ENCODE measurements at places on chromosomes 1 and 21.

GRCh38 chr1:187911820-187912219 is 1083.1 kb downstream of the PLA2G4A start:
- no peak for DNase-seq

DNA sequence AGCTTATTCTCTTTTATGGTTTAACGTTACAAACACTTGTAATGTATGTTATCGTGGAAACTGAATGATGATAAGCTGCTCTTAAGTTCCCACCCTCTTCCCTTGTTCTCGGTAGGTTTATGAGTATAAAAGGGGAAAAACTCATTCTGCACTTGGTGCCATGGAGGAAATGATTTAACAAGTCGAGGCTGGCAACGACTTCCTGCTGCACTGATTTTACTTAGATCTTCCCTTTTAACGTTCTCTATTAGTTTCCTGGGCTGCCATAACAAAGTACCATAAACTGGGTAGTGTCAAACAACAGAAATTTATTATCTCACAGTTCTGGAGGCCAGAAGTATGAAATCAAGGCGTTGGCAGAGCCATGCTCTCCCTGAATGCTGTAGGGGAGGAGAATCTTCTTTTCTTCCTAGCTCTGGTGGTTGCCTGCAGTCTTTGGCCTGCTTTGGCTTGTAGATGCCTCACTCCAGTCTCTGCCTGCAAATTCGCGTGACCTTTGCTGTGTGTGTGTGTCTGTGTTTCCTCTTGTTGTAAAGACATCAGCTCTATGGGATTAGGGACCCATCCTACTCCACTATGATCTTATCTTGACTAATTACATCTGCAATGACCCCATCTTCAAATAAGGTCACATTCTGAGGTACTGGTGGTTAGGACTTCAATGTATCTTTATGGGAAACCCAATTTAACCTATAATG is 26.3 kb downstream of the HUNK start:
- no peak for DNase-seq

GRCh38 chr21:34023691-34024373 is 49.5 kb upstream of the MRPS6 start:
- no peak for DNase-seq

DNA sequence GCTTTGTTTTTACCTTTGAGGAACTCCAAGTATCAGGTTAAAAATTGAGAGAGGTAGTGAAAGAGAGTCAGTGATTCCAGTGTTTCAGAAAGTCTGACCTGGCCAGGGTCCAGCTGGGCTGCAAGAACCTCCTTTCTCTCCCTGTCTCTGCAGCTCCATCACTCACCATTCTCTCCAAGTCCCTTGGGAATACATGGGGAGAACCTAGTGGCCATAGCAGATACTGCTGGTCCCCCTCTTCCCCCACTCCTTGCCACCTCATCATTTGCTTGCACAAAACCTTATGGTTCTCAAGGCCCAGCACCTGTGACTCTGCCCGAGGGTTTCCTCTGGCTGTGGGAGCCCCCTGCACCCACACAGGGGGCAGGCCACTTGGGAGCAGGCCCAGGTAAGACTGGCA is 279.5 kb downstream of the KIF26B start:
- no peak for DNase-seq

- peak; percentile 35 for DNase-seq
Observed at GRCh38 chr1:25700626-25701025, 84.0 kb downstream of the MAN1C1 start.

GRCh38 chr21:44926331-44927101 is 5.8 kb upstream of the ITGB2 start:
- DNase-seq = peak; percentile 39

DNA sequence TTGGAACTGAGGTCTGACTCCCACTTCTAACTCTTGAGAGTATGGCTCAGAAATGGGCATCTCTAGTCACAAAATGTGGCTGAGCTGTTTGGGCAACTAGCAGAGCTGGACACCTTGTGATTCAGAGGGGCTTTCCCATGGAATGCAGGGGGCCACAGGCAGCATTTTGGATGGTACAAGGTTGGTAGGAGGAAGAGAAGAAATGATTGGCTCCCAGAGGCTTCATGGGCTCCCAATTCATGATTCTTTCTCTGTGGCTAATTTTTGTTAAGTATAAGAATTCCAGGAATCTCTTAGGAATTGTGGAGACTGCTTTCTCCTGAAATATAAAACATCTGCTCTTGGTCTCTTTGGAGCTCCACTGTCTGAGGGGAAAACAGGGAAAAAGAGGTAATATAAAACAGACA is 49.7 kb downstream of the PBX1 start:
- peak; percentile 39 for DNase-seq

DNA sequence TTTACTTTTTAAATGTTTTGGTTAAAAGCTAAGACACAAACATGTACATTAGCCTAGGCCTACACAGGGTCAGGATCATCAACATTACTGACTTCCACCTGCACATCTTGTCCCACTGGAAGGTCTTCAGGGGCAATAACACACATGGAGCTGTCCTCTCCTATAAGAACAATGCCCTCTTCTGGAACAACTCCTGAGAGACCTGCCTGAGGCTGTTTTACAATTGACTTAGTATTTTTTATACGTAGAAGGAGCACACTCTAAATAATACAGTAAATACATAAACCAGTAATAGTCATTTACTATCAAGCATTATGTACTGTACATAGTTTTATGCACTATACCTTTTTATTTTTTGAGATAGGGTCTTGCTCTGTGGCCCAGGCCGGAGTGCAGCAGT is 14.1 kb upstream of the MOB3C start:
- no peak for DNase-seq

All from foreskin fibroblast (primary cell).